Kidney (tissue), 22 donors: ENCODE measurements at places on chromosomes 6 and 20. TPM values are rescaled to one million over a fixed set of nuclear protein-coding genes. Genes with fewer than 3 reads are reported as not detected.
A peak's percentile ranks its signal among the peaks of the same experiment; 100 is the strongest.

- no peak overlapping the region for H3K4me3 ChIP-seq
- DNase-seq: no peak
- H3K27me3 ChIP-seq: no peaks in the 10 kb centered on the region
- no peaks in the 10 kb centered on the region for H3K4me1 ChIP-seq
These were observed 65.0 kb upstream of the SIRPG start for GRCh38 chr20:1722513-1723050.

LY86 gene
- 6.1 TPM for total RNA-seq

DNA sequence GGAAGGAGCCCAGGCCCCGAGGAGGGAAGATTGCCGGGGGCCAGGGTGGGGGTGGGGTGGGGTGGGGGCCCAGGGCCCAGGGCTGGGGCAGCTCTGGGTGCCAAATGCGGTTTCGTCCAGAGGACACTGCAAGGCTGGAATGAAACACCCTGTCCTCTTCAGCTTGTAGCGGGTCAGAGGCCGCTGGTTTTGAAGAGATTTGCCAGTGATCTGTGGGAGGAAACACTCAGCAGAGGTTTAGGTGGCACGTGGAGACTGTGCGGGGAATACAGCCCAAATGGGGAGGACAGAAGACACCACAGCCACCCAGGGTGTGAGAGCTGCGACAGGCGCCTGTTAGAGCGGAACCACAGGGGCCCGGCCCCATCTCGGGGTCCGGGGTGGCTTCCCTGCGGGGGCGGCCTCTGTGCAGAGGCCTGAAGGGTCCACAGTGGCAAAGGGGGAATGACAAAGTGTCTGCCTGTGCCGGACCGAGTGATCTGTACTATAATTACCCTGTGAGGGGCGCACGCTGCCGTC, 29.2 kb downstream of the FRMD1 start:
- H3K4me1 ChIP-seq: no peaks in the 10 kb centered on the region
- H3K4me3 ChIP-seq: no peak overlapping the region
- no peak for DNase-seq

EPPIN gene
- total RNA-seq: not detected

PPARD gene
- total RNA-seq: 24.4 TPM

DNA sequence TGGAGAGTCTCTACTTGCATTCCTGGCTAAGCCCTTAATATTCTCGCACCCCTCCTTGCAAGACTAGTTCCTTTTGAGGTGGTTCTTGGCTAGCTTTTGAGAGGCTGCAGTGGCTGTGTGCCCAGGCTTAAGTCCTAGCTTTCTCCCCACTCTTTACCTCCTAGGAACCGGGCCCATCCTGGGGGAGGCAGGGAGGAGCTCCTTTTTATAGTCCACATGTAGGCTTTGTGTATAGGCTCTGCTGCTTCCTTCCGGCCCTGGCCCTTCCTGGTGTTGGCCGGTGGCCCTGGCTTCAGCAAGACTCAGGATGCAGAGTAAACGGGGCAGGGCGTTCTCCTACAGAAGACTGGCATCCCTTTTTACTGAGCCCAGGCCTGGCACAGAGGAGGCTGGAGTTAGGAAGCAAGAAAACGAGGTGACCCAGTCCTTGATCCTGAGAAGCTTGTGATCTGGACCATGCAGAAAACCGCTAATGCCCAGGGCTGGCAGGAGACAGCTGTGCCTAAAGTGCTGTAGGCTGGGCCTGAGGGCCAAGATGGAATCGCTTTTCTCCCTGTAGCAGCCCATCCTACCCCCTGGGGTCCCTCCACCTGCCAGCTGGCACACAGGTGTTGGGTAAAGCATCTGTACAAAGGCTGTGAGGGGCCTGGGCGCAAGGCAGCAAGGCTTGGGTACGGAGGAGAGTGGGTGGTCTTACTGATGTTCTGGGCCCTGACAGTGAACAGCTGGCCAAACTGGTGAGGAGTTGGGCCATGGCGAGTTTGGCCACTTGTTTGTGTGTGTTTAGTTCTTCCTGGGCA, 8.7 kb downstream of the PLCG1 start:
- no peak overlapping the region for H3K4me3 ChIP-seq
- no peaks in the 10 kb centered on the region for H3K27me3 ChIP-seq
- peak overlapping the region; percentile 25 for H3K27ac ChIP-seq

RPP40 gene
- 3.7 TPM for total RNA-seq

RAET1G gene
- 0.41 TPM for total RNA-seq

DNA sequence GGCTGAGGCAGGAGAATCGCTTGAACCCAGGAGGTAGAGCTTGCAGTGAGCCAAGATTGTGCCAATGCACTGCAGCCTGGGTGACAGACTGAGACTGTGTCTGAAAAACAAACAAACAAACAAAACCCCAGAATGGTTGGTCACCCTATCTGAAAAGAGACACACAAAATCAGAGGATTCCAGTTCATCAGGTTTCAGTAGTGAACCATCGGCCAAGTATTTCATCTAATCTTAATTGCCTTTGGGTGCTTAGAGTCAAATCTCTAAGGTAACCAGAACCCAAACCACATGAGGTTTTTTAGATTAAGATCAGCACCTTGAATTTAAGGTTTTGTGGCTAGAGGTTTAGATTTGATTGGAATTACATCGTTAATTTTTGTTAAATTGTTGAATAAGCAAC, 8.3 kb upstream of the ZBTB2 start:
- no peak overlapping the region for H3K4me3 ChIP-seq
- H3K27ac ChIP-seq: no peak overlapping the region
- no peak for DNase-seq
- no peaks in the 10 kb centered on the region for H3K4me1 ChIP-seq

DNA sequence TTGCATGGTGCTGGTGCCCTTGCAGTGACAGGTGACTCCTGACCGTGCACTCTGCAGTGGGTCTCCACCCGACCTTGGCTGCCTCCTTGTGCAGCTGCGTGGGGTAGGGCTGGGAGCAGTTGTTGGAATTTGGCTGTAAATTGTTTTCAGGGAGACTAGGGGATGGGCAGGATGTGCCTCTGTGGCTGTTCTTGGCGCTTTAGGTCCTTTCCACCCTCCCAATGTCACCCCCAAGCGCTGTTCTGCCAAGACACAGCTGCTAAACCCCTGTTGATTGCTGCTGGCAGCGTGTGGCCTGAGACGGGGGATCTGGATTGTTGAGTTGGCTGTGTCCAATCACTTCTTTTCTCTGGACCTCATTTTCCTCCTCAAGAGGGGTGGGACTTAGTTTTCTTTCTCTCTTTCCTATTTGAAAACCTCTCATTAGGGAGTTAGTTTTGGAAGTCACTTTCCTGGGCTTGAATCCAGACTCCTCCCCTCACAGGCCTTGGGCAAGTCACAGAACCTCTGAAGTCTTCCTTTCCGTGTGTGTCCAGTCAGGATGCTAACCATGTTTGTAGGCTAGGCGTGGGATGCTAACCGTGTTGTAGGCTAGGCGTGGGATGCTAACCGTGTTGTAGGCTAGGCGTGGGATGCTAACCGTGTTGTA, 8.5 kb downstream of the IGF2R start:
- peak; percentile 48 for DNase-seq
- peak overlapping the region; percentile 51 for H3K27ac ChIP-seq
- H3K27me3 ChIP-seq: no peaks in the 10 kb centered on the region
- H3K4me3 ChIP-seq: no peak overlapping the region

DNA sequence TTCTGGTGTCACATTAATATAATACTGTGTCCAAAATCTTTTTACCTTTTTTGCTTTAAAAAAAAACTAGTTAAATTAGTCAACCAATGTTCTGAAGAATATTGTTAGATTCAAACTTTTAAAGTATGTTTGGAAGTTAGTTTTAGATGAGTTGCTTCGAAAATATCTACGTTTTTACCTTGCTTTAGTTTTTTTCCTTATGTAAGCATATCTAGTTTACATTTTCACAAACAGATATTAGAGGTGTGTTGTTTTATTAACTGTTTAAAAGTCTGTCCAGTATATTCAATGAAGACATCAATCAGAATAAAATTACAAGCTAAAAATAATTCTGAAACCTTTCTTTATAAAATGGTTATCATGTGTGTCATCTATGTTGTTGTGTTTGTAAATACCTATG, 375.0 kb upstream of the BTBD3 start:
- no peak overlapping the region for H3K27ac ChIP-seq
- H3K4me3 ChIP-seq: no peak overlapping the region
- DNase-seq: no peak
- H3K27me3 ChIP-seq: no peaks in the 10 kb centered on the region
